ENCODE measurements at places on chromosomes 5 and 9. TPM values are rescaled to one million over a fixed set of nuclear protein-coding genes. Genes with fewer than 3 reads are reported as not detected.

The CCT5 gene
- total RNA-seq = 516 TPM

The CARD9 gene
- total RNA-seq = 1.3 TPM

The OLFM1 gene
- 4.9 TPM for total RNA-seq

The FOXD4L6 gene
- not detected for total RNA-seq

The EIF4EBP3 gene
- 1.5 TPM for total RNA-seq

The LECT2 gene
- total RNA-seq = not detected

The GM2A gene
- total RNA-seq = 30.3 TPM

The CARTPT gene
- not detected for total RNA-seq

Measured in smooth muscle cell of trachea (primary cell).